Psoas muscle (tissue), 8 donors: ENCODE measurements at places on chromosomes 1 and 21. TPM values are rescaled to one million over a fixed set of nuclear protein-coding genes. Genes with fewer than 3 reads are reported as not detected.
A peak's percentile ranks its signal among the peaks of the same experiment; 100 is the strongest.

- no peak for DNase-seq
Measured at GRCh38 chr21:26112127-26112742, 58.3 kb downstream of the APP start.

DNA sequence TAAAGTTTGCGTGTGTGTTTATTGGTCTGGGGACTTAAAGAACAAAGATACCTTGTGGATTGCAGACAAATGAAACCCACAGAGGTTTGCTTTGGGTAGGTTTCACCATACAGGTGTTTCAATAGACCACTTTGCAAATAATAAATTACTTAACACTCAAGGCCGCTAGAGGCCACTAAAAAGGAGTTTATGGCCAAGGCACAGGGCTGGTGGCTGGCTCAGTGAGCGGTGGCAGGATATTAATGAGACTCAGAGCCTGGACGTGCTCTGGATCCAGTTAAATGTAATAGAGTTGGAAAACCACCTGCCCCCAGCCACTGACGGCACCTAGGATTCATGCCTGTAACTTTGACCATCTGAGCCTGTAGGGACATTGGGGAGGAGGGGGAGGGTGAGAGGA lies 44.5 kb downstream of the LRRC38 start:
- DNase-seq = peak; percentile 23

GRCh38 chr21:35428001-35428320 lies 378.9 kb upstream of the RUNX1 start:
- DNase-seq = no peak

DNA sequence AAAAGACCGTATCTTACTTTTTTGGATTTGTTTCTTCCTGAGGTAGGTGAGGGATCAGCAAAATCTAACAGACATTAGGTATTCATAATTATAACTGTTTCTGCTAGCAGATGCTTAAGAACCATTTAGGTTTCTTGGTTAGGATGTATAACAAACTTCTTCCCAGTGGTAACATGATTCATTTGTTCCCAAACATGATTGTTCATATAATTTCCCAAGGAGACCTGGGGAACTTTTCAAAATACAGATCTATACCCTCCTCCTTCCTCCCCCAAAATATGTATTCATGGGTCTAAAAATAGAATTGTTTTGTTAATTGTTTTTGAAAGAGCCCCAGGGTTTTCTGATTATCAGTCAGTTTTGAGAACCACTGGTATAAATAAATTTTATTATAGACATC lies 228.2 kb downstream of the COP1 start:
- no peak for DNase-seq

GRCh38 chr1:157968508-157968907 lies 24.9 kb upstream of the KIRREL1 start:
- DNase-seq = peak; percentile 27

- DNase-seq = no peak
Measured at GRCh38 chr1:50251702-50252101, 143.0 kb downstream of the ELAVL4 start.

- no peak for DNase-seq
Measured at GRCh38 chr1:175498002-175498401, 245.4 kb downstream of the TNR start.

DNA sequence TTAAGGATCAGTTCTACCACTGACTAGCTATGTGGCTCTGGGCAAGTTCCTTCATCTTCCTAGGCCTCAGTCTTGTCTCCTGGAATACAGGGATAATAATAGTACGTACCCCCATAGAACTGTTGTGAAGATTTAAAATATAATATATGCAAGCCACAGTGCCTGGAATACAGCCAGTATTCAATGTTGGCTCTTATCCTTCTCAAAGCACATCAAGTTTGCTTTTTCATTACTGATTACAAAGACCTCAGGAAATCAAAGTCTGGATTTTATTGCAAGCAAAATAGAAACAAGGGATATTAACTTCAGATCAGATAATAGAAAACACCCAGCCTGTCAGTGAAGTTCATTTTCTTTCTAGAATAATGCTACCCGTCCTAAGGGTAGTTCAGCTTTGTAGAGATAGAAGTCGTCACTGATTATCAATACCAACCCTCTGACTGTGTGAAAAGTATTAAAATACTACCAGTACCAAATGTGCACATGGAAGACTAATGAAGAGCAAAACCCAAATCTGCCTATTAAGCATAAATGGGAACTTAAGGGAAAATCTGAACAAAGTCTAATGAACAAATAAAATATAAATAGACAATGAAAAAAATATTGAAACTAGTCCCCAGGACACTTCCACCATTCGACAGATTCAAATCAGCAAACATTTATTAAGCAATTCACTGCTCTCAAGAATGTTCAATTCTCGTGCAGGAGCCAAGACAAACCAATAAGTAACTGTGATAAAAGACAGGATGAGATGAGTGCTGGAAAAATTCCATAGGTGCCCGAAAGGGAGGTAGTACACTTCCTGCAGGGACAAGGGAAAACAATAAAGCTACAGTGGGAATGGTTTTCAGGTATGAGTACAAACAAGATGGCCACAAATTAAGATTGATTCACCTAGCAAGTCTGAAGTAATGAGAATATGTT lies 206.2 kb downstream of the SMYD3 start:
- no peak for DNase-seq

DNA sequence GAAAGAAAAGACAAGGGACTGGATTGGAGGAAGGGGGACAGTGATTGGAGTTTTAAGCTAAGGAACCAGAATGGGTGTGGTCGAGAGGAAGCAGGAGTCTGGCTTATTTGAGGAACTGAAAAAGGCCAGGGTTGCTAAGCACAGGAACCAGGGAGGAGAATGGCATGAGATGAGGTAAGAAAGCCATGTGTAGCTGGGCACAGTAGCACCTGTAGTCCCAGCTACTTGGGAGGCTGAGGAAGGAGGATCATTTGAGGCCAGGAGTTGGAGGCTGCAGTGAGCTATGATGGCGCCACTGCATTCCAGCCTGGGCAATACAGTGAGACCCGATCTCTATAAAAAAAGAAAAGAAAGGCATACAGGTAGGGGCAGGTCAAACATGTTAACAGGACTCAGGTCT lies 8.1 kb upstream of the KHDRBS1 start:
- DNase-seq = no peak

Gene PRDM16
- 0.43 TPM for total RNA-seq

Gene HOOK1
- 0.04 TPM for total RNA-seq

Gene LRRC71
- not detected for total RNA-seq
